Stimulated activated CD8-positive, alpha-beta memory T cell treated with anti-CD3 and anti-CD28 coated beads, Interleukin-15, amount 100 ng/mL, for 48 hours (primary cell): ENCODE measurements at places on chromosomes 12 and 14.

DNA sequence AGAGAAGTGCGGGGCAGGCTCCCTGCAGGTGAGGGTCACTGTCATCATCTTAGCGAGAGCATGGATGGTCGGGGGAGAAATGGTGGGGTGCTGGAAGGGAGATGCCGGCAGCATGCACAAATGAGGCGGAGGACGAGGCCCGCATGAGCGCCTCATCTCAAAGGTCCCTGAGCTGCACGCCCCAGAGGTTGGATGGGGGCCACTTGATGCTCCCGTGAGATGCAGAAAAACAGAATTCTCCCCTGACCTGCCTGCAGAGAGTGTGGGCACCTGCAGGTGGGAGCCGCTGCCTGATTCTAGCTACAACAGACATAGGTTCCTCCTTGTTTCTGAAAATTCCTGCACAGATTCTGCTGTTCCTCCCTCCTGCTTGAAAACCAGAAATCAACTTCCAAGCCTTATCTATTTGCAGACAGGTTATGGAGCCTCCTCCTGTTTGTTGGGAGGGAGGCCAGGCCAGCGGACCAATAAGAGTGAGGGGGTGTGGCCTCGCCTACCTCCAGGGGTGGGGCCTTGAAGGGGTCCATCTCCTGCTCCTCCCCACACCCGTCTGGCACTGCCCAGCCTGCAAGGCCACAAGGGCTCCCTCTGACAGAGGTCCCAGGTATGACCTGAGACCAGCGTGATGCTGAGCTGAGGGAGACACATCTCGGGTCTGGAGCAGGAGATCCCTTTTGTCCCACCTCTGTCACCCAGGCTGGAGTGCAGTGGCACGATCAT, 67.2 kb downstream of the KDM2B start:
- DNase-seq = no peak

DNA sequence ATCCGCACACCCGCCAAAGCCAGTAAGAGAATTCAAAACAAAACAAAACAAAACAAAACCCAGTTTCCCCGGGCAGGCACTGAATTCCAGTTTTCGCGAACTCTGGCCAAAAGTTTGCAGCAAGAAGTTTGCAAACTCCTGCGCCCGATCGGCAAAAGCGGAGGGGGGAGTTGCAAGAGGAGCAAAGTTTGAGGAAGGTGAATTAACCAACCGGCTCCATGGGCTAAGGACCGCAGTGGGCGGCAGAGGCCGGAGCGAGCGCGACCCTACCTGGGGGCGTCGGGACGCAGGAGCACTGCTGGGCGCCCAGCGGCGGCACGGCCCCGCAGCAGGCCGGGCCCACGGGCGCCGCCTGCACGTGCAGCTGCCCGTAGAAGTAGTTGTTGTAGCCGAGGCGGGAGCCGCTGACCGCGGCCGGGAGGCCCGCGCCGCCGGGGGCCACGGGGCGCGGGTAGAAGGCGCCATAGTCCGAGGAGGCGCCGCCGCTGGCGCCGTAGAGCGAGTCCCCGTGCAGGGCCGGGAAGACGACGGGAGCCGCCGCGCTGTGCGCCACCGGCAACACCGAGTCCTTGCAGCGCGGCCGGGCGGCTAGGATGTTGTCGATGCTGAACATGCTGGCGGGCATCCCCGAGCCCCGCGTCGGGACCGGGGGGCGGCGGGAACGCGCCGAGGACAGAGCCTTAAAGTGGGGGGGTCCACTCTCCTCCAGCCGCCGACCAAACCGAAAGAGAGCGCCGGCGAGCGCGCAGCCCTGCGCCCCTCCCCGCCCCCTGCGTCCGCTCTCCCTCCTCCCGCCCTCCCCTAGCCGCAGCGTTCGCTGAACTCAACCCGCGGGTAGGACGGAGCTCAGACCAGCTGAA, at the start of gene GSC:
TSS of gene GSC (minus strand) at position 723 of the 860 bp plus-strand sequence. CDS start at position 625, 98 bp downstream.
- no peak for DNase-seq

DNA sequence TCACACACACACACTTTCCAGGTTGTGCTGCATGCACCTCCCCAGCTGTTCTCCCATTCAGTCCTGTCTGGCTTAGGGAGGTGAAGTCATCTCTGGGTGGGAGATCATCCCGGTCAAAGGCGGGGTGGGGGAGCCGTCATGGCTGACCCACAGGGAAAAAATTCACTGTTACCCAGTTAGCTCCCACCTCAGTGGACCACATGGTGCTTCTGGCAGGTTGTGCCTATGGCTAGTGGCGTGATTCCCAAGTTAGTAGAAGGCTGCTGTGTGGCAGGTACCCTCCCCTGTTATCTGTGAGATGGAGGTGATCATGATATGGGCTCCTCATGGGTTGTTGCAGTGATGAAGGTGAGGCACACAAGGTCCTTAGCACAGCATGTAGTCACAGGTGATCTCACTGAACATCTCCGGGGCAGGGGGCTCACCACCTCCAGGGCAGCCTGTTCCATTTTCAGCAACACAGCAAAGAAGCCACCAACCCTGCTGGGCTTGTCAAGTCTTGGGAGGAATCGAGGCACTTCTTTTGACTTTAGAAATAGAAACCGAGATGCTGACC, 154.9 kb upstream of the CCND2 start:
- DNase-seq = no peak

- no peak for DNase-seq
Measured at GRCh38 chr12:68825569-68826217, 17.7 kb downstream of the MDM2 start.

DNA sequence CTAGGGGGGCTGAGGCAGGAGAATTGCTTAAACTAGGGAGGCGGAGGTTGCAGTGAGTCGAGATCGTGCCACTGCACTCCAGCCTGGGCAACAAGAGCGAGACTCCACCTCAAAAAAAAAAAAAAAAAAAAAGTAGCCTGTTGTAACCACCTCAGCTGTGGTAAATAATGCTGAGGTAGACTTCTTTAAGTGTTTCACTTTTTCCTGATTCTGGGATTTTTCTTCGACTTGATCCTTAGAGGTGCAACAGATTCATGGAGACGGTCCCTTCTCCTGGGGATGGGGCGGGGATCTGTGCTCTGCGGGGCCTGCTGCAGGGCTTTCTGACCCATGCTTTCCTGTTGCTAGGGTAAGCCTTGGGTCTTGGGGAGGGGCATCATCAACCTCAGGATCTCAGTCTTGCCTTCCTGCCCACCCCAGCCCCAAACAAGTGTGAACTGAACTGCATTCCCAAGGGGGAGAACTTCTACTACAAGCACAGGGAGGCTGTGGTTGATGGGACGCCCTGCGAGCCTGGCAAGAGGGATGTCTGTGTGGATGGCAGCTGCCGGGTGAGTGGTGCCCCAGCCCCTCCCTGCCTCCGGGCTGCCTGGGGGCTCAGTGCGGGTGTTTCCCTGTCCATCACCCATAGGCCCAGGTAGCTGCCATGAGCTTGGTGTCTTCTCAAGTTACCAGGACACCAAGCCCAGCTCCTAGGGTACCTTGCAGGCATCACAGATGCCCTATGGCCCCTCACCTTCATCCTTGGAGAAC, 12.4 kb downstream of the PAPLN start:
- no peak for DNase-seq

DNA sequence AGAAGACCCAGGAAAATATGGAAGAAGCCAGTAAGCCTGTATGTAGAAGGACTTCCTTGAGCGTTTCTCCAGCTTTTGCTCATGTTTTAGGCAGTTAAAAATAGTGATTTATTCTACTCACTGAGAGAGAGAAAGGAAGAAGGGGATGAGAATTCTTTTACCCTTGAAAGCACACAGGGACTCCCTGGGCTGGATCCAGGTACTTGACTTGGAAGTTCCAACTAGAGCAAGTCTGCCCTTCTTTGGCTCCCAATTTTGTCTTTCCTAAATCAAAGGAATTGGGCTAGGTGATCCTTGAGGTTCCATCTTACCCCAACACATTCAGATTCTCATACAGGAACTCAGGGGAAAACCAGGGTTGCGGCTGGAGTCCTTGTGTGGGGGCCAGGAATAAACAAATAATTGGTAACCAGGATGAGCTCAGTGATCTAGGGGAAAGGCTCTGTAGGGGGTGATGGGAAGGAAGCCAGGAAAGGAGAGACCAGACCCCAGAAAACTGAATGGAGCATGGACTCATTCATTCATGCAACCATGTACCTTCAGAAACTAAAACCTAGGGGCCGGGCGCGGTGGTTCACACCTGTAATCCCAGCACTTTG, 11.5 kb upstream of the ITGA5 start:
- DNase-seq = no peak

DNA sequence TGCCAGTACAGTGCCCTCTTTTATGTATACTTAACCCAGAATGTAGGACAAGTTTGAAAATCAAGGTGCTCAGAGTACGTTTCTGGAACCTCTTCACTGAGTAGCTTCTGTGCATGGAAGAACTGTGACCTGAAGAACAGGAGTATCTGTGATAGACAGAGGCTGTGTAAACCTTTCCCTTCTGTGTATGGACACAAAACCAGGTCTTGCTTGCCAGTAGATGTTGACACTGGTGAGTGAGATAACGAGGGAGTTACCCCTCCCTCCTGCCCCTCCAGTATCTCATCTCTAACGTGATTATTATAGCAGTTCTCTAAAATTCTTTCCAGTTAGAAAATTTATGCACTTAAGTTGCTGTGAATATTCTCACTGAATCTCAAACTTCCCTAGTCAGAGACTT, 170.8 kb downstream of the RPL10L start:
- DNase-seq = no peak

DNA sequence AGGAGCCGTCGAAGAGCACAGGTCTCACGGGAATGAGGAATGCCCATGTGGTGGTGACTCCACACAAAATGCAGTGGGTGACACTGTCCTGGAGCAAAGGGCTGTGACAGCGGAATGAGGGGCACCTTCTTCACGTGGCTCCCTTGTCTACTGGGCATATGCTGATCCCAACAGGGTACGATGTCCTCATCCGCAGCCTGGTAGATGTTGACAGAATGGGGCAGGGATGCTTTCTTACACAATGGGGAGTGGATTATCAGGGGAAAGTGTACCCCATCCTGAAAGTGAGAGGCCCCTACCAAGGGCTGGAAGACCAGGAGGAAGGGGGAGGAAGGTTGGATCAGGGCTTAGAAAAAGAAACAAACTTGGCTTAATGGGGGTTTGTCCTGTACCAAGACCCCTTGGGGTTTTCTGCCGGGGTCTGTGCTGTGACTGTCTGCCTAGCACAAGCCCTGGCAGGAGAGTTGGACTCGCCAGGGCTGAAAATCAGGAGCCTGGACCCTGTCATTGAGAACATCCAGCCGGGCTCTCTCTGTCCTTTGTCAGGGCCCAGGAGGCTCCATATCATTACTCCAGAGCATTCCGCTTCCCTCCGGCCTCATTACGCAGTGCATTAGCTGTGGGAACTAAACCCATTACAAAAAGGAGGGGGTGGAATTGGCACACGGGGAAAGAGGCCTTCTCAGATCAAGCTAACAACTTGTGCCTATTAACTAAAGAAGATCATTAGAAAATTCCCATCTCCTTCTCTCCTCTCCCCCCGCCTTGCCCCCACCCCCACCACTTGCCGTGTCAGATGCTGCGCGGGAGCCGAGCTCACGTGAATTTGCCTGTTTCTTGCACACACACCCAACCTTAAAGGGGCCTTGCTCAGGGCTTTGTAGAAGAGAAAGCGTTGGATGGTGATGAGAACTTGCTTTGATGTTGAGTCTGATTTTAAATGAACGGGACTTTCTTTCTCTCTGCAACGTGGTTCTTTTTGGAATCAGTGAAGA, 171.8 kb upstream of the PARP11 start:
- DNase-seq = no peak

DNA sequence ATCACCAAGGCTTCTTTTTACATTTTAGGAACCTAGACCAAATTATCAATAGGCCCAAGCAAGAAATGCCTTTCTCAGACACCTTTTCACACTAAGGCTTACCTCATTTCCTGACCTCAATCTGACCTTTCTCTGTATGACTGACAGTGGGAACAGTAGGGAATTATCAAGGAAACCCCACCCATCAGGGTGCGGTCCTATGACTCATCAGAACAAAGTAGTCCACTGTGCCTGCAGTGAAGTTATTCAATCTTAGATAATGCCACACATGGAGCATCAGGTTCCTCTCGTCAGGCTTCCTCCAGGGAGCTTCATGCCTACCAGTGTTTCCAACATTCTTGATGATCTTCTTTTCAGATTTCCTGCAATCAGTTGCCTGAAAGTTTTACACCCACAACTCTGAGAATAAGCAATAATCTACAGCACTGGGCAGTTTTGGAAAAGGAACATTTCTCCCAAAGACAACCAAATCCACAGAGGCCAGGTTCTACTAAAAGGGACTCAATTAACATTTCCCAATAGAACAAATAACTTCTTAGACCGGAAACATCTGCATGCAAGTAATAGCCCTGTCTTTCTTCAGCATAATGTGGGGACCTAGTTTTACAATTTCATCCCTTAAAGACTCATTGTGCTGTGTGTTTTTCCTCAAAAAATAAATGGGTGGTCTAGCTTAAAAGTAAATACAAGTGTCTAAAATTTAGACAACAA, 35.9 kb upstream of the TMTC2 start:
- no peak for DNase-seq
